Central memory CD8-positive, alpha-beta T cell (primary cell): ENCODE measurements at places on chromosomes 11 and 22.

- DNase-seq: no peak
Measured at GRCh38 chr11:77558380-77558779, 31.4 kb upstream of the AQP11 start.

DNA sequence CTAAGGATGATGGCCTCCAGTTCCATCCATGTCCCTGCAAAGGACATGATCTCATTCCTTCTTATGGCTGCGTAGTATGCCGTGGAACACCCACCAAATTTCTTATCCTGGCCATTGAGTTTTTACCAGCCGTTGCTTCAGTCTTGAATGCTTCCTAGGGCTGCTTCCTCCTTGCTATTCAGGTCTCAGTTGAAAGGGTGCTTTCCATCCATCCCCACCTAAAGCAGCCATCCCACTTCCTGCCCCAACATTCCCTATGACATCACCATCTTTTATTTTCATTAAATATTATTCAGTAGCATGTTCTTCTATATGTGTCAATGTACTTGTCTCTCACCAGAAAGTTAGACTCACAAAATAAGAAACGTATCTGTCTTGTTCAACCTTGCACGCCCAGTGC lies 40.7 kb upstream of the SLN start:
- DNase-seq: no peak

GRCh38 chr22:24180316-24181087 lies 785 bp upstream of the SUSD2 start:
- no peak for DNase-seq

DNA sequence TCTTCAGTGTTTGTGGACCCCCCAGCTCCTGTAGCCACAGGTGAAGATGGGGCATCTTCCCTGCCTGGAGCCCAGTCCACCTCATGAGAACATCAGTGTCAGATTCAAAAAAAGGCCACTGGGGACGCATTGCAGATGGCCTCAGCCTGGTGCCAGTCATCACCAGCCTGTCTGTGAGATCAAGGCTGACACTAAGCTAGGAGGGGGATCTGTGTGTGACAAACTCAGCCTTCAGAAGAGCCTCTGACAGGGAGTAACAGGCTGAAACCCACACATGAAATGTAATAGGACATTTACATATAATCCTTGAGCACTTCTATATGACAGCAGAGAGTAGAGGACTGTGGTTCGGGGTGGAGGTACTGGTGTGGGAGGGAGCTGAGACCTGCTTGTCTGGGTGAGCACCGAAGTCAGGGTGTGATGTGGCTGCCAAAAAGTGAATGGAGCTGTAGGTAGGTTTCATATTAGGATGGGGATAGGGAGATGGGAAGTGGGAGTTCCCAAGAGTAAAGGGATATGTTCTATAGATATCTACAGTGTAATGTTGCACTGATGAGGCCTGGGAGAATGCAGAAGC lies 20.5 kb upstream of the CCDC134 start:
- no peak for DNase-seq

GRCh38 chr11:22703040-22703439 lies 36.6 kb downstream of the GAS2 start:
- DNase-seq: no peak

- no peak for DNase-seq
Measured at GRCh38 chr11:115926601-115927000, 422.4 kb upstream of the CADM1 start.

DNA sequence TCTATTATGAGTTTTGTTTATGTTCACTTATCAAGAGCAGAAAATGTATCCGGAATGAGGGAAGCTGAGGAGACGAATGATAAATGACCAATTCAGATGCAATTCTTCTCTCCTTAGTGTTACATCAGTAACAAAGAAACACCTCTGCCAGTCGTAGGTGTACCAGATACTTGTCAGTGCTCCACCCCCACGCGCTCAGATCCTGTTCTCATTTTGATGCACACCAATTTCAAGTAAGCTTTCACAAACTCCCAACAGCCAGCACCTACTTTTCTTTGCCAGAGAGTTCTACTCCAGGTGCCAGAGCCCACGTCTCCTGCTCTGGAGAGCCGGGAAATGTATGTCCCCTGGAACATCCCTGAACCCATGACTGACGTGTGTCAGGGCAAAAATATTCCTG lies 43.7 kb downstream of the OR8B12 start:
- DNase-seq: no peak

- no peak for DNase-seq
Measured at GRCh38 chr22:43670513-43670912, 141.6 kb downstream of the EFCAB6 start.

GRCh38 chr11:76185511-76185910 lies 20.8 kb downstream of the WNT11 start:
- DNase-seq: no peak

DNA sequence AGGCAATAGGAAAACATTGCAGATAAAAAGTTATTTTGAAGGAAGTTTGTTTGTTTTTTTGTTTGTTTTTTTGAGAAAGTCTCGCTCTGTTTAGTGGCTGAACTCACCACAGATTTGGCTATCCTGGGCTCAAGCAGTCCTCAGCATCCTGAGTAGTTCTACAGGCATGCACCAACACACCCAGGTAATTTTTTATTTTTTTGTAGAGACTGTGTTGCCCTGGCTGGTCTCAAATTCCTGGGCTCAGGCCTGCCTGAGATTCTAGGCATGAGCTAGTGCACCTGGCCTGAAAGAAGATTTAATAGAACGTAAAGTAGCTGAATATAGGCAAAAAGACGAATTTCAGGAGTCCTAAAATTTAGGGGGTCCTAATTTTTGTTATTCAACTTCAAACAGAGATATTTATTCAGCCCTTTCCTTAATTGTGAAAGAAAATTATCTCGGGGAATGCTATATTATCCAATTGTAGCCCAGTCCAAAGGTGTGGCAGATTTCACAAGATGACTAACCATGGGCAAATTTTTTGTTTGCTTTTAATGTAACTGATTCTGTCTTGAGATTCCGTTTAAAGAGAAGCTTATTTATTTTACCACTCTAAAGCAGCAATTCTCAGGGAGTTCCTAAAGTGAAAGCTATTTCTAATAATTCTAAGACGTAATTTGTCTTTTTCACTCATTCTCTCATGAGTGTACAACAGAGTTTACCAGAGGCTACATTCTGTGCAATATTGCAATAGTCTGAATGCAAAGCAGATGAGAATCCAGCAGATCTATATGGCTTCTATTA lies 940 bp downstream of the IL18 start:
- DNase-seq: no peak

GRCh38 chr11:94201004-94201465 lies 72.4 kb downstream of the PANX1 start:
- DNase-seq: no peak

DNA sequence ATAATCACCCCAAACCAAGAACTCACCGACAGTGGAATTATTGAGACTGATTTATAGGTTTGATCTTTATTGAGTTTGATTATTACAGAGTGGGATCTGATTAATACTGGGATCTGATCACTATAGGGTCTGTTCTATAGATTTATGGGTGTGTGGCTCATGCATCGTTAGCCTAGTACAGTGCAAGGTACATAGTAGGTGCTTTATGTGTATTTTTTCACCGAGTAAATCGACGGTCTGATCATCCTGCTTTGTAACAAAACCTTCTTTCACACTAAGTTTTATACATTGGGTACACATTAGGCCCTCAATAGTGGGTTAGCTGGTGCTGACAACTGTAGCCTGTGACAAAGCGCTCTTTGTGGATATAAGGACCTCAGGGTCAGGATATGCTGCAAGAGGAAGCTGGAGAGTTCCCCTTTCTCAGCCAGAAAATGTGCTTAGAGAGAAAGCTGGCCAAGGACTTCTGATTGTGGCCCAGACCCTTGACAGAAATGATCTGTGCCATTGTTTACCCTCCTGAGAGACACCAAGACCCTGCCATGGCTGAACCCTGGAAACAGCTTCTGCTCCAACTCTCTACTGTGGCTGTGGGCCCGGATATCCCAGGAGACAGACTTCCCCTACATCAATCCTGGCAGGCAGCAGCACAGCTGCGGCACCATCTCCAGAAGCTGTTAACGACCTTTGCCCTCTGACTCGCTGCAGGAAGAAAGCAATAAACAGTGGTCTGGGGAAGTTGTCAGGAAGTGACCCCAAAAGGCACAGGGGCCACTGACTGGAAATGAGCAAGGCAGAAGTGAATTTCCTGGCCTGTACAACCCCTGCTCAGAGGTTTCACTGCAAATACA lies 16.1 kb upstream of the TPP1 start:
- DNase-seq: no peak

- DNase-seq: no peak
Measured at GRCh38 chr11:8612522-8612921, 18.5 kb upstream of the STK33 start.

GRCh38 chr22:45319324-45319685 lies 9.6 kb downstream of the FAM118A start:
- no peak for DNase-seq

- DNase-seq: no peak
Measured at GRCh38 chr22:31488988-31489617, 539 bp downstream of the EIF4ENIF1 start.

GRCh38 chr11:124586238-124586860 lies 16.6 kb downstream of the OR8A1 start:
- DNase-seq: no peak

- DNase-seq: no peak
Measured at GRCh38 chr11:72439455-72439854, 5.1 kb upstream of the CLPB start.

- no peak for DNase-seq
Measured at GRCh38 chr11:71281204-71281603, 28.8 kb upstream of the SHANK2 start.

DNA sequence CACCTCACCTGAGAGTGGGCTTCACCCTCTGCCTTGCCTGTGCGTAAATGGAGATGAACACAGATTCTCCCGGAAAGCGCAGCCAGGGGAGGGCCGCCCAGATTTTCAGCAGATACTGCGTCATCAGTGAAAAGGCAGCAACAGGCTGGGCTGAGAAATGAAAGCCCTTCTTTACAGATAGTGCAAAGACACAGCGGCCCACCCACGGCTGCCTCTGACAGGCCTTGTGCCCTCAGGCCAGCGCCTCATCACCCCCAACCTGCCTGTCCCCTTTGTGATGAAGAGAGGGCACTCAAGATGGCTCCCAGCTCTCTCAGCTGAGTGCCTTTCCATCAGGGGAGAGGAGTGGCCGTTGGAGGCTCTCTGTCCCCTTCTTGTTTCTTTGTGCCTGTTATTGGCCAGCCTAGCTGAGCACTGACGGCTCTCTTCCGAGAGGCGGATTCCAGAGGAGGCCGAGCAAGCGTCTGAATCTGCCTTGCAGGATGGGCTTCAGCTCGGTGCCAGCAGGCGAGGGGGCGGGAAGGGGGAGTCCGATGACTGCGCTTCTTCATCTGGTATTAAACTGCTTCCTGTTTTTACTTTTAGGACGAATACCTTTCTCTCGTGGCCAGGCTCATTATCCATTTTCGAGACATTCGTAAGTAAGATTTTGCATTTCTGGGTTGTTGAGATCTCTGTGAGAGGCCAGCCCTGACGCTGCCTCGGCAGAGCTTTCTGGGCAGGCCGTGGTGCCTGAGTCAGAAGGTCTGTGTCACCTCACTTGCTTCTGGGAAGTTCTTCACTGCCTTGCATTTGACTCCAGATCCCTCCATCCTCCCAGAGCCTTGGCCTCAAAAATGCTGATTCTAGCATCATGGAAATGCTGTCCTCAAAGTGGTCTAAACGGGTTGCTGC lies 43.7 kb downstream of the MED15 start:
- peak; percentile 58 for DNase-seq

DNA sequence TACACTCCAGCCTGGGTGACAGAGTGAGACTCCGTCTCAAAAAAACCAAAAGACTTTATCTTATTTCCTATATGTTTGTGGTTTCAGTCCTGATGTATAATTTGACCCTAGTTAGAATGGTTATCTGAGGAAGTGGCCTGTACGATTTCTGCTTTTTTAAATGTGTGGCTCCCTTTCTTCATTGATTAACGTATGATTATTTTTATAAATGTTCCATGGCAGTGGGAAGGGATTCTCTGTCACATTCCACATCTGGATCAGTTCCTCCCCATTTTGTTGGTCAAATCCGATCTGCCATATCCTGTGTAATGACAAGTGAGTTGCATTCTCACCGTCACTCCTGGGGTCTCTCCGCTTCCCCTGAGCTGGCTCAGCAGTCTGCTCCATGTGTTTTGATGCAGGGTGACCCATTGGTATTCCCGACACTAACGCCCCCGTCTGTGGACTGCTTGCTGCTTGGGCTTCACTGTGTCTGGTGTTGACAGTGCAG lies 20.3 kb downstream of the NEAT1 start:
- DNase-seq: no peak

- no peak for DNase-seq
Measured at GRCh38 chr11:129985823-129986222, 16.8 kb downstream of the PRDM10 start.

- DNase-seq: no peak
Measured at GRCh38 chr11:2426826-2427521, 17.3 kb downstream of the TRPM5 start.

DNA sequence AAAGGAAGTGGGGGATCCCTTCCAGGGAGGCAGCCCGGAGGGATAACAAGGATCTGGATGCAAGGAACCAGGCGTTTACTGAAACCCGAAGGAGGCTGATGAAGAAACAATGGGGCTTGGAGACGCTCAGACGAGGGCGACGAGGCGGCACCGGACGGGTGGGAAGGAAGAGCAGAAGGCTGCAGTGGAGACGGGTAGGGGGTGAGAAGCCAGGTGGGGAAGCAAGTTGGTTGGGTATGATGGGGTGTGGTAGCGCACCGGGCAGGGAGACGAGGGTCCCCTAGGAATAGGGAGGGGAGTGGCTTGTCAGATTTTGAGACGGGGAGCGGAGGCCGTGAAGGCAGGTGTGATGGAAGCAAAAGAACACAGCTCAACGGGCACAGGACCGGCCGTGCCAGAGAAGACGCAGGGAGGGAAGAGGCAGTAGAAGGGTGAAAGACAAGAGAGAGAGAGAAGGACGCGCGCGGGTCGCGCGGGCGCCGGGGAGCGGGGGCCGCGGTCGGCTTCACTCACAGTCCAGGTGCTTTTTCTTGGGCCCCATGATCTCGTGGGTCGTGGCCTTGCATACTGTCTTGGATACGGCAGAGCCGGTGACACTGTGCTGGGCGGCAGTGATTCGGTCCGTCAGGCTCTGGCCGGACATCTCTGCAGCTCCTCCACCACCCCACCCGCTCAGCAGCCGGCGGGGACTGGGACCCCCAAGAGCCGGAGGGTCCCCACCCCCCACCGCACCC lies 579 bp downstream of the PICALM start:
- peak; percentile 24 for DNase-seq

DNA sequence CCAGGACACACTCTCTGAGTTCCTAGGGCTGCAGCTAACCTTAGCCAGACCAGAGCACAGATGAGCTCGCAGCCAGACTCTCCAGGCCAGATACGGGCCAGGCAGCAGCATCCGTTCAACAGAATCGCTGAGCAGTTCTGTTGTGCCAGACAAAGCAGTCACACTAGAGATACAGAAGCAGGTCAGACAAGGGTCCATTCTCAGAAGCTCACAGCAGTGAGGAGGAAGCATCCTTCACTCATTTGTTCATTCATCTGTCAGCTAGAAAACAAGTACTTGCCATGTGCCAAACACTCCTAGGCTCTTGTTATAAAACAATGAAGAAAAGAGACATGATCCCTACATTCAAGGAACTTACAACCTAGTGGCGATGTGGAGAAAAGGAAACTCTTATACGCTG lies 2.6 kb downstream of the LMO2 start:
- no peak for DNase-seq

- no peak for DNase-seq
Measured at GRCh38 chr22:36366291-36366708, 21.5 kb downstream of the MYH9 start.
